NCI-H82 (cell line): ENCODE measurements at places on chromosomes 1 and 21.

DNA sequence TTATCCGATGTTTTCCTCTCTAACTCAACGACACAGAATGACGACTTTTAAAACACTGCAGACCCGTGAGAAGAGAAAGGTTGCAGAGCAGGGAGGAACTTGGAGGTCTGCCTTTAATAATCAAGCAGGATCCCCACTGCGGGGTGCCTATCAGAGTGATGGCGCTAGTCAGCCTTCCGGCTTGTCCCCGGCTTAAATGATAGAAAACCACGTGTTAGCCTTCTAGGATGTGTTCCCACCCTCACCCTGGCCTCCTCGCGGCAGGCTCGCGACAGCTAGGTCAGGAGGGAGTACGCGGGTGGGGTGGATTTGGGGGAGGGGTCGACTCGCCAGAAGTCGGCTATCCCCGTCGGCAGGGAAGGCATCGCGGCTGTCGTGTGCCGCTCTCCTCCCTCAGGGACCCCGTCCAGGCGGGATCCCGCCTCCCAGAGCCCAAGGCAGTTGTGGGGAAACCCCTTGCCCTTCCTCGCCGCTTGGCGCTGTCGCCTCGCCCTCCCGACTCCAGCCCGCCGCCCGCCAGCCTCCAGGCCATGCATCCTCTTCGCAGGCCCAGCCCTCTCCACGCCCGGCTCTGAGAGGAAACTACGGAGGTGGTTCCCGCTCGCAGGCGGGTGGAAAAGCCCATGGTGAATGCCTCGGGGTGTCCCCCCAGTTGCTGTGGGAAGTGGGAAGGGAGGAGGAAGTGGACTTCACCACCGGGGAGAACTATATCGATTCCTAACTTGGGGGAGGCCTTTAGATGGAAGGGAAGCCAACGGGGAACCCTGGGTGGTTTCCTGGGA is 1.1 kb upstream of the SMG7 start:
- peak; percentile 96 for DNase-seq

DNA sequence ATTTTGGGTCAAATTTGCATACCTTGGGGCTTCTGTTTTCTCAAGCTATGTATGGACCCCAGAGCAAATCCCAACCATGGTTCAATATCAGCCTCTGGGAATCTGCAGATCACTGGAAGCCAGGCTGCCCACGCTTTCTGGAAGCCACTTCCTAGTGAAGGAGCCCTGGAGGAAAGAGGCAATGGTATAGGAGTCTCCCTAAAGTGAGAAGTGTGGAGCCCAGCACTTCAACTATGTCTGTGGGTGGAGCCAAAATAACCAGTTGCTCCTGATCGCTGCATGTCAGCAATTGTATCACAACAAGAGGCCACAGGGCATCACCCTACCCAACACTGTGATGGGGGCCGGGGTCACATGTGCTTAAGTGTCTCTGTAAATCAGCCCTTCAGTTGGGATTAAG is 26.9 kb downstream of the ETS2 start:
- DNase-seq, result no peak

- DNase-seq, result no peak
These were observed 78.6 kb downstream of the EXTL2 start for GRCh38 chr1:100816049-100816448.

- no peak for DNase-seq
These were observed 110.7 kb upstream of the ZRANB2 start for GRCh38 chr1:71191520-71191919.

DNA sequence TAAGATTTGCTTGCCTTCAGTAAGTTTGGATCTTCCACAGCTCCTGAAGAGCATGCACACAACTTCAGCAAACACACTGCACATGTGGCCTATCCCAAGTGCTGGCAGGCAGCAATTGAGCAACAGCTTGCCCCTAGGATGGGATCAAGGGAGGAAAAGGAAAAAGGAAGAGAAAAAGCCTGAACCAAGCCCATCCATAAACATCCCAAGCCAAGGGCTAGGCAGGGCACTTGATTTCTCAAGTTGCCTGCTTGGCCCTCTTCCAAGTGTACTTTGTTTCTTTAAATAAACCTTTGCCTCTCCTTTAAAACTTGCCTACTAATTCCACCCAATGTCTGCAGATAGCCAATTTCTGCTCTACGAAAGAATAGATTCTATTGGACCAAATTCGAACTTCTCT is 49.0 kb upstream of the OLFM3 start:
- DNase-seq, result no peak

DNA sequence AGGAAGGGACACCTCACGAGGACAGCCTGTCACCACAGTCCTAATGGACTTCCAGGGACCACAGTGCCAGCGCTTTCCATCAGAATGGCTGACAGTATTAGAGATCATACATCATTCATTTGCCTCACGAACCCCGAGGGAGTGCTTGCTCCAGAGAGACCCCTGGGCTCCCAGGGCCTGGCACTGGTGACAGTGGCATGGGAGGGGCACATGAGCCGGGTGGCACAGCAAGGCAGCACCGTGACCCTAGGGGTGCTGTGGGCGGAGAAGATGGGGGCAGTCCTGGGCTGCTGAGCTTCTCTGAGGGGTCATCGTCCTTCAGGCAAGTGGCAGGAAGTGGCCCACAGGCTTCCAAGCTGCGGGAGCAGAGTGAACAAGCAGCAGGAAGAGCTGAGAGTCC is 16.4 kb upstream of the TSPEAR start:
- no peak for DNase-seq

GRCh38 chr1:35029761-35030160 is 2.0 kb downstream of the ZMYM6 start:
- no peak for DNase-seq

GRCh38 chr1:96944432-96945092 is 223.0 kb downstream of the PTBP2 start:
- no peak for DNase-seq

DNA sequence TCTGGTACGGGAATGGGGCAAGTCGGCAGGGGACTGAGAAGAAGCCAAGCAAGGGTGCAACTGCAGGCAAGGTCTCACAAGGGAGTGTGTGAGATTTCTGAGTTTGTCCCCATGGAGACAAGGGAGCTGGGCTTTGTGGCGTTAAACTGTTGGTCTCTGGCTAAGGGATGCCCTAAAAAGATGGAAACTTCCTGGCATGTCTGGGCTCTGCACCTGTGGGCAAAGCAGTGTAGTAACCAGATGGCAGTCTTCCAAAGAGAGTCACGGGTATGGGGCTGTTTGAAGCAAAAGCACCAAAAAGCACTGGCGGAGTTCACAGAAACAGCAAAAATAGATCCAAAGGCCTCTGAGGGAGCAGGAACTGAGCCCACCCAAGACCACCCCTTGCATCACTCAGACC is 104.8 kb upstream of the SLC44A3 start:
- DNase-seq, result no peak

DNA sequence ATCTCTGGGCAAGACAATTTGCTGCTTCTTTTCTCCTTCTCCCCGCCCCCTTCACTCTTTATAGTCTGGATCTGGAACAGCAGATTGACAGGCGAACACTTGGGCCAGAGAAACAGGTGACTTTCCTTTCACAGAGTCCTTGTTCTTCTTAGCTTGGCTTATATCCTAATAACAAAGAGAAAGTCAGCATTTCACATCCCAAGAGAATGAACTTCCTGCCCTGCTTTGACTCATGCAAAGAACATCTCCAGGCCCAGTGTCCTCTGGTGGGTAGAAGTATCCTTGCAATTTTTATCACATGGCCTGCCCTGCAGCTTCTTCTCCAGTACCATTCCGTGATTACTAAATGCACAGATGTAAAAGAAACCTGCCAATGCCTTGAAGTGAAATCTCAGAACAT is 764.4 kb downstream of the ADGRL2 start:
- DNase-seq, result peak; percentile 48

DNA sequence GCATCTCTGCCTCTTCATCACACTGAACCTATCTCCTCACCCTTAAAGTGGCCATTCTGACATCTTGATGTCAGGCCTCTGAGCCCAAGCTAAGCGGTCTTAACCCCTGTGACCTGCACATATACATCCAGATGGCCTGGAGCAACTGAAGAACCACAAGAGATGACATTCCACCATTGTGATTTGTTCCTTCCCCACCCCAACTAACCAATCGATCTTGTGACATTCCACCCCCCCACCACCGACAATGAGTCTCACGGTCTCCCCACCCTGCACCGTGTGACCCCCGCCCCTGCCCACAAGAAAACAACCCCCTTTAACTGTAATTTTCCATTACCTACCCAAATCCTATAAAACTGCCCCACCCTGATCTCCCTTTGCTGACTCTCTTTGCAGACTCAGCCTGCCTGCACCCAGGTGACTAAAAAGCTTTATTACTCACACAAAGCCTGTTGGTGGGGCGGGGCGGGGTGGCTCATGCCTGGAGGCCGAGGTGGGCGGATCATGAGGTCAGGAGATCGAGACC is 21.0 kb upstream of the PINK1 start:
- peak; percentile 68 for DNase-seq

DNA sequence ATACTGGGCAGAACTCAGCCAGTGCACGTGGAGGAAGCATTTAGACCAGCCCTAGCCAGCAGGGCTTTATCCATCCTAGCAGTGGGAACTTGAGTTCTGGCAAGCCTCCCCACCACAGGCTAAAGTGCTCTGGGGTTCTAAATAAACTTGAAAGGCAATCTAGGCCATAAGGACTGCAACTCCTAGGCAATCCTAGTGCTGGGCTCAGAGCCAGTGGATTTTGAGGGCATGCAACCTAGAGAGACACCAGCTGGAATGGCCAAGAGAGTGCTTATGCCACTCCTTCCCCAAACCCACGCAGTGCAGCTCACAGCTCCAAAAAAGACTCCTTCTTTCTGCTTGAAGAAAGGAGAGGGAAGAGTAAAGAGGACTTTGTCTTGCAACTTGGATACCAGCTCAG is 70.5 kb upstream of the APOBEC4 start:
- no peak for DNase-seq

DNA sequence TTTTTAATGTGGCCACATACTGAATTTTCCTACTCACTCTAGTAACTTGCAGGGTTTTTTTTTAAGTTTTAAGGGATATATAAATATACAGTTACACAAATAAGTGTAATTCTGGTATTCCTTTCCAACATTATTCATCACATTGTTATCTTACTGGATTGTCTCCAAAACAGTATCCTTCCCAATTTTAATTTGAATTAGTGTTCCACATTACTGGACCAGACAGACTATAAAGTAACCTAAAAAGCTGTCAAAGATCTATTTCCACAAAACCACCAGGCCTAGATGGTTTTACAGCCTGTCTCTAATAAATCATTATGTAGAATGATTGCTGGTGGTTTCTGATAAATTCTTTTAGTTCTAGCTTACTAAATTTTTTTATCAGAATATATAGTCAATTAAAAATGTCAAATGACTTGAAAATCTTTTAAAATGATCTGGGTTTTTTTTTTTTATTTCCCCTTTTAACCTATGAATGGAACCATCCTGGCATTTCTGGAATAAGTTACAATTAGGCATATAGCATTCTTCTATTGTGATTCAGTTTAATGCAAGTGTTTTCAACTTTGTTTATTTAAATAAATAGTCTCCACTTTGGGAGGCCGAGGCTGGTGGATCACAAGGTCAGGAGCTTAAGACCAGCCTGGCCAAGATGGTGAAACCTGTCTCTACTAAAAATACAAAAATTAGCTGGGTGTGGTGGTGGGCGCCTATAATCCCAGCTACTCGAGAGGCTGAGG is 59.3 kb downstream of the PACC1 start:
- no peak for DNase-seq
